ENCODE measurements at places on chromosomes 3 and 15.

DNA sequence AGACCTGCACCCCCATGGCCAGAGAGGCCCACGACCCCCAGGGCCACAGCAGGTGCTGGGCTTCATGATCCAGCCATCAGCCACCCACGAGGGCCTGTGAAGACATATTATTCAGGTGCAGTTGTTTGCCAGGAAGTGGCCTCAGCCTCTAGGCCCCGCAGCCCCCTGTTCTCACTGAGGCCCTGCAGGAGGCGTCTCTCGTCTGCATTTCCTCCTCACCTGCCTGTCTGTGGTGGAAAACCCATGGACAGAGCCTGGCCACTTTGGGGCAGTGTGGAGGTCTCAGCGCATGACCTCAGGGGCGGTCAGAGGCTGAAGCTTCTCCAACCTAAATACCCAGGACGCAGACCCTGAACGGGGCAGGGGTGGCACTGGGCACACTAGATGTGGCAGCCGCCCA lies 18.6 kb downstream of the UROC1 start:
- peaks cover 2% of the 10 kb centered on the region for H3K4me1 ChIP-seq
- H3K27ac ChIP-seq = no peak overlapping the region
- H3K4me3 ChIP-seq = no peak overlapping the region
- H3K27me3 ChIP-seq = no peaks in the 10 kb centered on the region
- no peaks in the 10 kb centered on the region for H3K36me3 ChIP-seq

DNA sequence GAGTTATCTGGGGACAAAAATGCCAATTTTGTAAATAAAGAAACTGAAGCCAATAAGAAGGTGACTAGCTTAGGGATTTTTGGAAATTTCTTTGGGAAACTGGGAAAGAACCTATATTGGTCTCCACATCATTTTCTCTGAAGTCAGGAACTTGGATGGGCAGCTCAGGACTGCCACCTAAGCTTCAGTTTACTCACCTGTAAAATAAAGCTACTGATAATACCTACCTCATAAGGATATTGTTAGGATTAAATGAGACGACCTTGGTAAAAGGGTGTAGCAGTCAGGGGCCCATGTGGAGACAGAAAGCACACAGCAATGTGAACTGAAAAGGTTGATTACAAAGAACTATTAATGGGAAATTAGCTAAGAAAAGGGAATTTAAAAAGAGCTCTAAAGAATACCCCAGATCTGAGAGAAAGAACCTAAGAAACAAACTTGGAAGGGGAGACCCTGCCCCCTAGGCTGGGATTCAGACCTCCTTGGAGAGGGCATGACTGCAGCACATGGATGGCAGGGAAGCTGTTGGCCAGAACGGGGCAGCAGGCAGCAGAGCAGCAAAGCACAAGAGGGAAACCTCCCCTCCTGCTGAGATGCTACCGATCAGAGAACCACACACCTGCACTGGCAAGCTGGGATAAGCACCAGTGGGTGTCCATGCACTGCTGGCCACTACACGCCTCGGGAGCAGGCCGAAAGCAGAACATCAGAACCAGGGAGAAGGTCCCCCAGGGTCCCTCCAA lies 83.7 kb upstream of the THBS1 start:
- peaks cover 2% of the 10 kb centered on the region for H3K4me1 ChIP-seq
- no peak overlapping the region for H3K4me3 ChIP-seq
- H3K36me3 ChIP-seq = no peaks in the 10 kb centered on the region
- H3K27ac ChIP-seq = no peak overlapping the region

- no peaks in the 10 kb centered on the region for H3K36me3 ChIP-seq
- H3K4me1 ChIP-seq = no peaks in the 10 kb centered on the region
- H3K4me3 ChIP-seq = no peak overlapping the region
- no peaks in the 10 kb centered on the region for H3K27me3 ChIP-seq
- no peak for DNase-seq
- no peak overlapping the region for H3K27ac ChIP-seq
Observed at GRCh38 chr3:73681610-73682009, 56.9 kb upstream of the PDZRN3 start.

DNA sequence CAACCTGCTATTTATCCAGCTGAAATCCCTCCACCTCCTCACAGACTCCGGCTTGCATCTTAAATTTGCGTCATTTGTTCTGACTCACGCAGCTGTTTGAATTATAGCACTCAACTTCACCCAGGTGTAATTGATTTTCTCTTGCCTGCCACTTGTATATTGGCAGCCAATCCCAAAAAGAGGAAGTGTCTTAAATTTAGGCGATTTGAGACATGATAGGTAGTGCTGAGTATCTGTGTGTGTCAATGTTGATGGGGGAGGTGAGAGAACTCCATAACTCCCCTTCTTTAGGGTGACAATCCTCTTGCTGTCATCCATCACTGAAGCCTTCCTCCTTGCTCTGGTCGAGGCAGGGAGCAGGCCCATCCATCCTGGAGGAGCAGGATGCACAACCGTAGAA lies 77.2 kb upstream of the TPRG1 start:
- no peaks in the 10 kb centered on the region for H3K4me1 ChIP-seq
- H3K27me3 ChIP-seq = no peaks in the 10 kb centered on the region
- no peak overlapping the region for H3K4me3 ChIP-seq
- no peak for DNase-seq
- no peaks in the 10 kb centered on the region for H3K36me3 ChIP-seq

DNA sequence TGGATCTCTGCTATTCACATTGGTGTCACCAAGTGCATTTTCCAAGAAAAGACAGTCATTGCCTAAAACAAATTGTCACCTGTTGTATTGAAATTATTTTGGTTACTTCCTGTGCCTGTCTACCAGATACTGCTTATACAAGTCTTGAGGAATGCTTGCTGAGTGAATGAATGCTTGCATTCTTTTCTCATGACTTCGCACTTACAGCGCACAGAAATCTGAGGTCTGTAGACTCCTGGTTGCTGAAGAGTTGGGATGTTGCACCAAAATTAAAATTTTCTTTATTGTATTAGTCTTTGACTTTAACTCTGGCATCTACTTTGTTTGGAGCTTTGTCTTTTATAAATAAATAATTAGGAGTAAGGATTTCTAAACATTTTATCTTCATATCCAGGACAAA lies 28.4 kb downstream of the SH3GL3 start:
- H3K36me3 ChIP-seq = no peaks in the 10 kb centered on the region
- H3K4me3 ChIP-seq = no peak overlapping the region
- H3K27me3 ChIP-seq = peaks cover 18% of the 10 kb centered on the region
- no peak for DNase-seq

- no peak overlapping the region for H3K4me3 ChIP-seq
- DNase-seq = no peak
- no peaks in the 10 kb centered on the region for H3K27me3 ChIP-seq
- H3K4me1 ChIP-seq = no peaks in the 10 kb centered on the region
Observed at GRCh38 chr3:85387913-85388505, 429.2 kb downstream of the CADM2 start.

GRCh38 chr3:87350367-87351199 lies 74.2 kb upstream of the POU1F1 start:
- H3K36me3 ChIP-seq = no peaks in the 10 kb centered on the region
- no peak overlapping the region for H3K4me3 ChIP-seq
- no peaks in the 10 kb centered on the region for H3K4me1 ChIP-seq

DNA sequence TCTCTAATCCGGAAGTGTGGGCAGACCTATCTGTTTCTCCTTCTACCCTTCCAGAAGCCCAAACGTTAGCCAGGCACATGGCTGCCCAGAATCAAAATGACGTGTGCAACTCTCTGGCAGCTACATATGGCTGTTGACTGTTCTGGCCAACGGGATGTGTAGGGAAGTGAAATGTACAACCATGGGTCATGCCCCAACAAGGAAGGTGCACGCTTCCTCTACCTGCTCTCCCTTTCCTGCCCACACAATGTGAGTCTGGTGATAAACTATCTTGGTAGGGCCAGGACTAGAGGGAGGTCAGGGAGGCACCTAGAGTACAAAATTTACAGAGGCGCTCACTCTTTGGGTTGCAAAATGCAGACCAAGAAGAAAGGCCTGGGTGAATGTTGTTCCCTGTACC lies 495.9 kb upstream of the PROK2 start:
- no peak overlapping the region for H3K27ac ChIP-seq
- peaks cover 8% of the 10 kb centered on the region for H3K27me3 ChIP-seq
- H3K4me3 ChIP-seq = no peak overlapping the region
- no peaks in the 10 kb centered on the region for H3K4me1 ChIP-seq
- no peak for DNase-seq

DNA sequence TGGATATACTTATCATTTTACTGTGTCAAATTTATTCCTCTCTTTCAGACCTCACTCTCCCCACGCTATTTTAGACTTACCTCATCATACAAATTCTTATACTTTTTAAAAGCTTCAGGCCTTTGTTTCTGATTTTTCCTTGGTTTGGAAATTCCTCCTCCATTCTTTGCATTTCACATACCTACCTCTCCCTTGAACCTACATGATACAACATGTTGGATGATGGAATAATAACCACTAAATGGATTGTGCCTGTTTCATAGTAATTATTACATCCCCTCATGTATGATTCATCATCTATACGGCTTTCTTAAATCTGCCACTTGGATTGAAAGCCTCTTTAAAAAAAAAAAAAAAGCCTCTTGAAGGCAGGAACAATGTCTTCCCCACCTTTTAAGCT lies 24.6 kb downstream of the TRIP4 start:
- no peak for DNase-seq
- peaks cover 82% of the 10 kb centered on the region for H3K36me3 ChIP-seq

DNA sequence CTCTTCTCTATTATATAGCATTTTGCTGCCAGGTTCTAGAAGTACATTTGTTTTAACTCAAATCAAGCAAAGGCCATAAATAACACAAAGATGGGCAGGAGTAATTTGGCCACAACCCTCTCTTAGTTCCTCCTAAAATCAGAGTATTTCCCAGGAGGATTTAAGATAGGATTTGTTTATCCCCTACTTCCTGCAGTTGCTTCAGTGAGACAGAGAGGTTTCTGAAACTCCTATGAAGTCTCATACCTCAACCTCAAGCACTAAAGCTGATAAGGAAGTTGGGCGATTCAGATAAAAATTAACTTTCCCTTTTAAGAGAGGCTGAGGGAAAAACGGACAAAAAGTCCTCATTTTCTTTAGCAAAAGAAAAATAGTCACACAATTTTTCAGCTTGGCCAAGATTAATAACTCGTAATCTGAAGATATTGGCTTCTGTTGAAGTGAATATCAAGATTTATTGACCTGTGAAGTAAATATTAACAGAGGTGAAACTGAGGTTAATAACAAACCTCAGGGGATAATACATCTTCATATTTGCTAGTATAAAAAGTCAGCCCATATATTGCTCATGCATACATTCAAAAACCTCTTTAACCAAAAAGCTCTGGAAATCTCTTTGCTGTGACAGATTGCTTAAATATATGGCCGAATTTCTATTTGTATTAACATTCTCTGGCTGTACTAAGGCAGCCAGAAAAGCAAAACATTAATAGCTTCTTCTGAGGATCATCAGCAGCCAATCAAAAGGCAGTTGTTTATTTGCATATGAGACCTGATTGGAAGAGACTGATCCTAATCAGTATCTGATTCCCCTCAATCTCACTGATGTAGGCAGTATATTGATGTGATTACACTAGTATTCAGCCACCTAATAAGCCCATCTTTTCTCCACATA lies 90.6 kb upstream of the GADL1 start:
- DNase-seq = no peak
- no peak overlapping the region for H3K4me3 ChIP-seq
- H3K4me1 ChIP-seq = no peaks in the 10 kb centered on the region
- H3K36me3 ChIP-seq = no peaks in the 10 kb centered on the region
- H3K27ac ChIP-seq = no peak overlapping the region

GRCh38 chr3:150469031-150469930 lies 61.2 kb downstream of the TSC22D2 start:
- H3K27ac ChIP-seq = no peak overlapping the region
- H3K27me3 ChIP-seq = no peaks in the 10 kb centered on the region
- H3K36me3 ChIP-seq = no peaks in the 10 kb centered on the region
- no peak overlapping the region for H3K4me3 ChIP-seq

- peak overlapping the region; percentile 60 for H3K4me3 ChIP-seq
- DNase-seq = peak; percentile 49
- H3K36me3 ChIP-seq = no peaks in the 10 kb centered on the region
- peaks cover 58% of the 10 kb centered on the region for H3K4me1 ChIP-seq
- peaks cover 13% of the 10 kb centered on the region for H3K27me3 ChIP-seq
Observed at GRCh38 chr3:150783920-150784746, 21.2 kb upstream of the SIAH2 start.

- no peak overlapping the region for H3K4me3 ChIP-seq
- H3K27ac ChIP-seq = no peak overlapping the region
Observed at GRCh38 chr3:149299938-149300801, 33.3 kb downstream of the TM4SF18 start.

DNA sequence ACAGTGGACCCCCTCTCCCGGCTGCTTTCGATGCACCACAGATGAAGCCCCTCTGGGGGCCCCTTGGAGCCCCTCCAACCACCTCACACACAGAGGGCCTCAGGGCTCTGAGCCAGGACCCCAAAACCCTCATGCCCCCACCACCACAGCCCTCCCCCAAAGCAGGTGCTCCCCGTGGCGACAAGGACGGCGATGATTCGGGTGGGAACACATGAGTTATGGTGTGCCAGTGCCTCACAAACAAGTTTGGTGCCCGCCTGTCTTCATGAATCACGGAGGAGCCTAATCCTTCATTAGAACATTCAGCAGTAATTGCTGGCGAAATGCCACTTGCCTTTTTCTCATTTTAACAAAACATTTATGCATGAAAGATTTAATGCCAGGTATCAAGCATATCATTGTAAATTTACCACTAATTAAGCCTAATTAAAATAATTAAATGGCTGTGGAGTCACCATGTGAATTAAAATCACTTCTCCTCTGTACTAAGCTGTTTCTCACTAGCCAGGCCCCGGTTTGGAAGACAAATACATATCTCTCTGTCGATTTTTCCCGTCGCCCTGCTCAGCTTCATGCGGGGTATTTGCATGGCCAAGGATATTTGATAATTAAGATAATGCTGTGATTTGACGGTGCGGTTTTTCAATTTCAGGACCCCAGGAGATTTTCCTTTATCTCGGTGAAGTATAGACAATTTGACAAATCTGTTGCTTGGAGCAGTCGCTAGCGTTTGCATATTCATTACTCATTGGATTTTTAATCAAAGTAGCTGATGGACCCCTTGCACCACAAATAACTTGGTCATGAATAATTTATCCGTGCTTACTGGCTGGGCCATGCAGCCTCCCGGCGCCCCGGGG lies 157.0 kb downstream of the TLE3 start:
- no peak overlapping the region for H3K4me3 ChIP-seq
- no peak for DNase-seq
- H3K4me1 ChIP-seq = no peaks in the 10 kb centered on the region
- no peak overlapping the region for H3K27ac ChIP-seq

- H3K4me1 ChIP-seq = peaks cover 1% of the 10 kb centered on the region
- no peak overlapping the region for H3K4me3 ChIP-seq
- no peaks in the 10 kb centered on the region for H3K27me3 ChIP-seq
- H3K36me3 ChIP-seq = peaks cover 18% of the 10 kb centered on the region
- H3K27ac ChIP-seq = no peak overlapping the region
- no peak for DNase-seq
Observed at GRCh38 chr3:161270991-161271390, 49.9 kb downstream of the NMD3 start.

DNA sequence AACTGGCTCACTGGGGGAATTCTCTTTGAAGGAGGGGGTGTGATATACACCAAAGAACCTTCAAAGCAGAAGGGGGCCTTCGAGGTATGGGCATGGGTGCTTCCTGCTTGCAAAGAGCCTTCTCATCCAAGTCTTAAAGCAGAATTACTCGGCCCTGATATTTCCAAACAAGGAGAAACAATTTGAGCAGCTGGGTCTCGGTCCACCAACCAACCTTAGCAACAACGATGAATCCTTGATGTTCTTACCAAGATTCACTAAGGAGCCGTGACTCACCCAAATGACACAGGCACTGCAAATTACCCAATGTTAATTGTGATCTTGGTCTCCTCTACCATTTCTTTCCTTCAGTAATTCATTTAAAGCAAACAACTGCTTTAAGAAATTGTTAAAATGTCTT lies 7.7 kb downstream of the HOMER2 start:
- H3K27ac ChIP-seq = no peak overlapping the region
- DNase-seq = no peak
- no peak overlapping the region for H3K4me3 ChIP-seq
- no peaks in the 10 kb centered on the region for H3K36me3 ChIP-seq
- H3K4me1 ChIP-seq = no peaks in the 10 kb centered on the region
- peaks cover 20% of the 10 kb centered on the region for H3K27me3 ChIP-seq
